ENCODE measurements at places on chromosomes 6 and 20.

DNA sequence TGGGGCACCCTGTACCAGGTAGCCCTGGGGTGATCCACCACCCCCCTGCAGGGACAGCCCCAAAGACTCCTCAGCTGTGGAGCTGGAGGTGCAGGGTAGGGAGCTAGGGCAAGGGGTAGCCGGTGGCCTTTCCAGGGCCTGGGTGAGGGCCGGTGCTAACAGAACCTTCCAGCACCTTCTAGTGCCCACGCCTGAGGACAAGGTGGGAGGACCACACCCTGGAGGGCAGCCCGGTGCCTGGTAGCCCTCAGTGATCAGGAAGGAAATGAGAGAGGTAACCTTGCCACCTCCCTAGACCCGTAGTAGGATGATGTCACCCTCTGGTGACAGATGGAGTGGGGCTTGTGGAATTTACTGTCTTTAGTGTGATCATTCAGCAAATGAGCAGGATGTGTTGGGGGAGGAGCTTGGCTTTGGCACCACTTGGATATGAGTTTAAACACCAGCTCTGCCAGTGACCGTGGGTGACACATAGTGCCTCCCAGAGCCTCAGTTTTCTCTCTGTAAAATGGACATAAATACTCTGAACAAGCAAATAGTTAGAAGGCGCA, 187.7 kb downstream of the NFATC2 start:
- no peak for DNase-seq

DNA sequence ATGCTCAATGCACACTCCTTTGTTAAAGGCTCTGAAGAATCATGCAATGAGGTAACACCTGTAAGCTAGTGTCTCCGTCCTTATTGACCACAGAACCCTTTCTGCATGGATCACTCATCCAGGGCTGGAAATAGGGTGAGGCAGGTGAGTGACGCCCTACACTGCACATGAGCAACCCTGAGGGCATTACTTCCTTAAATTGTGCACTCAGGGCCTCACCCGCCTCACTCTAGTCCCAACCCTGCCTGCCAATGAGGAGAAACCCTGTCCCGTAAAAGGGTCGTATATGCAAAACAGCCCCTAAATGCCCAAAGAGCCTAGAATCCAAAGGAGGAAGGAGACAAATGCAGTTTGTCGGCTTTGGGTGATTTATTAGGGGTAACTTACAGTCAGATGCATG, 33.6 kb upstream of the NOP56 start:
- DNase-seq: no peak

DNA sequence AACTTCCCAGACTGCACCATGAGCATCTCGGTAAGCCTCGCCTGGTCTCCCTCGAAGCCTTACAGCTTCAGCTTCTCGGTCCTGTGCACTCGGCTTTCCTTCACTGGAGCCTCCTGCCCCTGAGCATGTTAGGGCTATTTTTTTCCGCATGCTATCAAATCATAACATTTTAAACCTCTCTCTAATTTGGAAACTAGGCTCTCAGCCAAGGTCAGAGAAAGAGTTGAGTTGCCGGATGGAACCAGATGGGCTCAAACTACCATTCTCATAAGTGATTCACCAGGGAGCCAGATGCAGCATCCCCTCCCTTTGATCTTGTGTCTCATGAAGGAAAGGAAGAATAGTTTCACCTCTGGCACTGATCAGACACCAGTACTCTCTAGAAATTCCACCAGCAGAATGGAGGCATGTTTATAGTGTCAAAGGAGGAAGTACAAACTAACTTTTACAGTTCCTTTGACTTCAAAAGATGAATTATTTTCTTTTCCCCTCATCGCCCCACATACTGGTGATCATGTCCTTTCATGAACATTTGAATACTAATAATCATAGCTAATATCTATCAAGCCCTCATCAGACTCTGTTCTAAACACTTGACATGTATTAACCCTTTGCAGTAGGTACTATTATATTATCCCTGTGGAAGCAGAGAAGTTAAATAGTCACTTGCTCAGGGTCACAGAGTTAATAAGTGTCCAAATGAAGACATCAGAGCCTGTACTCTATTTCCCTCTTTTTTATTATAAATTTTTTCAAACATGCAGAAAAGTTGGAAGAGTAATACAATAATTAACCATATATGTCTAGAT, 46.7 kb downstream of the MAP1LC3A start:
- DNase-seq: no peak

- DNase-seq: no peak
These were observed 8.6 kb upstream of the LBP start for GRCh38 chr20:38337561-38338140.

GRCh38 chr20:10436053-10436699, 1.1 kb downstream of the SLX4IP start:
- no peak for DNase-seq

GRCh38 chr20:64149141-64149540, 15.1 kb upstream of the MYT1 start:
- DNase-seq: no peak

DNA sequence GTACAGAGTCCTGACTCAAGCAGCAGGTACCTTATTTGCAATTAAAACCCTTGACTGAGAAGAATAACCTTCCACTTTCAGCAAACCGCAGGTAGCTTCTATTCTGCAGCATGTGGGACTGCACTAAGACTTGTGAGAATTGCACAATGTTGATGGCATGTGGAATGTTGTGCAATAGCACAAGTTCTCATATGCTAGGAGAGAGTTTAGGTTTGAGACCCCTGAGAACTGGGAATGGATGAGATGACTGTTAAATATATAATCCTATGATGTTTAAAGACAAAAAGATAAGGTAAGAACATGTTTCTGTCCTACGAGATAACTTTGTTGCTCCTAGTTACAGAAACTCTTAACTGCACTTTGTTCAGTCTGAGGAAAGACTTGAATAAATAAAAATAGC, 194.6 kb downstream of the OTOR start:
- DNase-seq: no peak

- no peak for DNase-seq
These were observed 91.7 kb downstream of the GJA10 start for GRCh38 chr6:89985751-89986493.

- DNase-seq: peak; percentile 39
These were observed 48.6 kb downstream of the SLC2A10 start for GRCh38 chr20:46757754-46758678.

DNA sequence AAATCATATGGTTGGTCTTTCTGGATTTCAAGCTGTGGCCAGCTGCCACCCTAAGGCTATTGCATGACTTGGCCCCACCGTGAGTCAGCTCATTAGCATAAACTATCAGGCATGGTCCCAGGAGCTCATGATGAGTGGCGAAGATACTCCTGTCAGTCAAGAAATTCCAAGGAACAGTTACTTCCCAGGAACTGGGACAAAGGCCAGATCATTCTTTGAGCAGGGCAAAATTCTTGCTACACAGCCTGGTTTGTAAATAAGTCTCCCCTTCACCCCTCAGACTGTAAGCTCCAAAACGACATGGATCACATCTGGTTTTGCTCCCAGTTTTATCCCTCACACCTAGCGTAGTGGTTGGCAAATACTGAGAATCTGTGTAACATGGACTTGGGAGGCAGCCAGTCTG, 33.0 kb upstream of the KIAA1586 start:
- no peak for DNase-seq

DNA sequence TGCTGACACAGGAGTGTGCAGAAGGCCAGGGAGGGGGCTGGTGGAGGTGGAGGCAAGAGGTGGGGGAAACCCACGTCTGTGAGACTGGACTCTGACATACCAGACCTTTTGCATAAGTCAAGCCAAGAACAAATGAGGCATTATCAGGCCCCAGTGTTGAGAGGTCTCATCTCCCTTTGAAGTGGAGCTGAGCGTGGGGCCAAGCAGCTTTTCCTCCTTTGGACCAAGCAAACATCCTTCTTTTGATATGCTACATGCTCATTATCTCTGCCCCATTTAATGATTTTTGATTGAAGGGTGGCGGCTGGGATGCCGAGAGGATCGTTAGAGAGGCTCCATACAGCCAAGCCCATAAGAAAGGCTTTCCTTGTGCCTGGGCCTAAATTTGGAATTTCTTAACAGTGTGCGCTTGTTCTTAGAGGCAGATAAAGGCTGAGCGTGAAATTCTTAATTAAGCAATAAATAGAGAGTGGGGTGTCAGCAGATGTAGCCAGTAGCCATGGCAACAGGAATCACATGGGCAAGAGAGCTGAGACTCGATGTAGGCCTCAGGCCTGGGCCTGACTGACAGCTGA, 244.5 kb downstream of the PKHD1 start:
- DNase-seq: no peak

- no peak for DNase-seq
These were observed 984 bp downstream of the TNFRSF21 start for GRCh38 chr6:47308552-47309290.

- DNase-seq: no peak
These were observed 122.9 kb downstream of the AKAP7 start for GRCh38 chr6:131258010-131258652.

GRCh38 chr6:31187780-31188194, 17.3 kb upstream of the POU5F1 start:
- no peak for DNase-seq
